Cerebellar nuclear complex (tissue), 1 donor: ENCODE measurements at places on chromosomes 7 and 10.

- no peak for DNase-seq
Measured at GRCh38 chr10:114387784-114388183, 16.5 kb downstream of the AFAP1L2 start.

GRCh38 chr10:78575400-78575799 is 493.4 kb upstream of the ZMIZ1 start:
- no peak for DNase-seq

DNA sequence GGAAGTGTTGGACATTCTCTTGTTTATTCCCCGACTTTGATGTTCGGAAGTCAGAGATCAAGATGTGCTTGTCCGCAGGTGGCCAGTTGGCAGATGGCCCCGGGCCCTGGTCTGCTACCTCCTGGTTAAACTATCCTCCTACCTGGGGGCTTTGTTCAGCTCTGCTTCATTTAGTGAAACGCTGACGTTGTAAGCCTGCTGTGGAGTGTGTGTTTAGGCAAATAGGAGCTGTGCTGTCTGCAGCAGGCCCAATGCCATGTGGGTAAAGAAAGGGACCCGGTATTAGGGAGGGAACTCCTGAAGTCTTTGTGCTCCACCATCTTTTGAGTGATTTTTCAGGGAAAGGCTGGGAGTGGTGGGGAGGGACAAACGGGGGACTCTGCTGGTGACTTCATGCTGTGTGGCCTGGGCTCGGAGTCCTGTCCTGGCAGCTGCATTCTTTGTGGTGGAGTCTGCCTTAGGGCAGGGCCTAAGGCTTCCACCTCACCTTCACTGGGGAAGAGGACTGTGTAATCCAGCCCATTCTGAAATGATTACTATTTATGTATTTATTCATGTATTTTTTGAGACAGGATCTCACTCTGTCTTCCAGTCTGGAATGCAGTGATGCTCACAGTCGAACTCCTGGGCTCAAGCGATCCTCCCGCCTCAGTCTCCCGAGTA is 171.1 kb upstream of the KLF6 start:
- no peak for DNase-seq

- no peak for DNase-seq
Measured at GRCh38 chr10:24894728-24895127, 57.7 kb downstream of the PRTFDC1 start.

- DNase-seq = no peak
Measured at GRCh38 chr7:82594665-82595064, 151.1 kb upstream of the CACNA2D1 start.

GRCh38 chr7:97089771-97090170 is 27.7 kb upstream of the SDHAF3 start:
- no peak for DNase-seq
